Transverse colon (tissue), 4 donors: ENCODE measurements at places on chromosomes 12 and 14.

GRCh38 chr12:50201987-50202521 lies 34.9 kb upstream of the CERS5 start:
- DNase-seq, result peak; percentile 36

DNA sequence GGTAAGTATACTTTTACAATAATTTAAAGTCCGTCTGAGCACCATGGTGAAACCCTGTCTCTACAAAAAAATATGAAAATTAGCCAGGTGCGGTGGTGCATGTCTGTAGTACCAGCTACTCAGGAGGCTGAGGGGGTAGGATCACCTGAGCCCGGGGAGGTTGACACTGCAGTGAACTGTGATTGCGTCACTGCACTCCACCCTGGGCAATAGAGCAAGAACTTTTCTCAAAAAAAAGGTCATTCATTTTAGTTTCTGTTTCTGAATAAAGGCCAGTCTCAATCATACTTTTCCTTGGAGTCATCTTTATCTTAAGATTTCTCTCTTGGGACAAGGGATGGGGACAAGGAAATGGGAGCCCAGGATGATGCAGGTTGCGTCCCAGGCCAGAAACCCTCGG lies 12.9 kb downstream of the ANKRD13A start:
- peak; percentile 65 for DNase-seq

GRCh38 chr14:36605506-36605857 lies 23.1 kb upstream of the NKX2-8 start:
- no peak for DNase-seq

GRCh38 chr12:65878540-65878939 lies 54.3 kb downstream of the HMGA2 start:
- no peak for DNase-seq

- DNase-seq, result no peak
Observed at GRCh38 chr12:93039930-93040329, 110.8 kb upstream of the EEA1 start.

DNA sequence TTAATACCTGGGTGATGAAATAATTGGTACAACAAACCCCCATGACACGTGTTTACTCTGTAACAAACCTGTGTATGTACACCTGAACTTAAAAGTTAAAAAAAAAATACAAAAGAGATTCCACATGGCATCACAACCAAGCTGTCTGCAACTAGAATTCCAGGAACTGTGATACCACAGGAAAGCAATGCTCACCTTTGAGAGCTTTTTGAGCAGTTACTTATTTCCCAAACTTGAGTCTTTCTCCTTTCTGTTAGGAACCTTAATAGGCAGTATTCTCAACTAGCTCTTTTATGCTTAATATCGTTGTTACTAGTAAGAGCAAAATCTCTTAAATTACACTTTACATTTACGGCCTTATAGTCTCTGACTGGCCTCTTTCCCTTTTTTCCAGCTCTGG lies 15.2 kb downstream of the PTHLH start:
- no peak for DNase-seq

GRCh38 chr12:106585521-106586277 lies 2.9 kb downstream of the RFX4 start:
- no peak for DNase-seq

DNA sequence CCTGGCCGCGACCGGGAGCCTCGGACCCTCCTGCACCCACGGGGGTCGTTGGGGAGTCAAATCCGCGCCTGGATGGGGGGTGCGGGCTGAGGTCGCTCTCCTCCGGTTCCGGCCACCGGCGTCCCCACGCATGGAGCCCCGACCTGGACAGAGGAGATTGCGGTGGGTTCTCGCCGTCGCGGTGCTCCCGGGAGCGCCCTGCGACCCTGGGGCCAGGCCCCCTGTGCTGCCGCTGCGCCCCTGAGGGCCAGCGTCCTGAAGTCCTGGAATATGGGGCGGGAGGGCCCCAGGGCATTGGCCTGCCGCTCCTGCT lies 345 bp downstream of the ASPG start:
- DNase-seq, result no peak

GRCh38 chr12:103013741-103014300 lies 56.3 kb downstream of the ASCL1 start:
- DNase-seq, result no peak

DNA sequence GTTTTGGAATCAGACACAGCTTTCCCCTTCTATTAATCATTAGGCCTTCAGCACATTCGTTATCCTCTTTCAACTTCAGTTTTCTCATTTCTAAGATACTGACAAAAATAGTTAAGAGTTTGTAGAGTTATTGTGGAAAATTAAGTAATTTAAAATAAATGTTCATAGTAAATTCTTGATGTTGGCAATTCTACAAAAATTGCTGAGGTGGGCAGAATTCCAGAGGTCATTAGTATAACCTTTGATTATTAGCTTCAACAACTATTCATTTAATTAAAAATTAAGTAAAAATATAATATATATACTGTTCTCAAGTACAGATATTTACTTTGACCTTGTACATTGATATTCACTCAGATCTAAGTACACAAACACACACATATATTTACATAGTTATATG lies 58.5 kb downstream of the DIO2 start:
- no peak for DNase-seq

- DNase-seq, result no peak
Observed at GRCh38 chr12:88419794-88420193, 160.5 kb downstream of the KITLG start.

DNA sequence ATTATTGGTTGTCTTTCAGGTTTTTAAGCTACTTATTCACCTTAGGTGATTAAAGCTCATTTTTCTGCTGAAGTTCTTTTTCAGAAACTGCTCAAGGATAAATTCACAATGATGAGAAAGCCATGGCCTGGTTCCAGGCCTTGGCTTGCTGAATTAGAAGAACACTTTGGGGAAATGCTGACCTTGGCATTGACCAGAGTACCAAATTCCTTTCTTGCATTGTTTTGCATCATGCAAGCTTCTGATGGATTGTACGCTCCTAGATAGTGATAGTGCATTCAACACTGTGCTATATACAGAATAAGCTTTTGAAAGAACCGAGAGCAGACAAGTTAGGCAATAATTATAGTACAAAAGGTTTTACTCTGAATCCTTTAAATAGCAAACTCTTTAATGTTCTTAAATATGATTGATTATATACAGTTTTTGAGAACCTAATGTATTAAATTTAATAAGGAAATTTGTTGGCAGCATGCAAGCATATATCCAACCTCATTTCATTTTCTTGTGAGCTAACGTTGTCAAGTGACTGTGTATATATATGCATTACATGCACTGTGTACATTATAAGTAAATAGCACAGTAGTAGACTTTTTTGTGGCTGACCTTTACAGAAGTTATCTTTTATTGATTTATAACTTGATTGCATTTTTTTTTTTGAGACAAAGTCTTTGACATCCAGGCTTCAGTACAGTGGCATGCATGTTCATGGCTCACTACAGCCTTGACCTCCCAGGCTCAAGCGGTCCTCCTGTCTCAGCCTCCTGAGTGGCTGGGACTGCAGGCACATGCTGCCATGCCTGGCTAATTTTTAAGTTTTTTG lies 99.2 kb downstream of the DIP2B start:
- DNase-seq, result no peak

GRCh38 chr14:80047761-80048160 lies 163.5 kb downstream of the DIO2 start:
- DNase-seq, result no peak

DNA sequence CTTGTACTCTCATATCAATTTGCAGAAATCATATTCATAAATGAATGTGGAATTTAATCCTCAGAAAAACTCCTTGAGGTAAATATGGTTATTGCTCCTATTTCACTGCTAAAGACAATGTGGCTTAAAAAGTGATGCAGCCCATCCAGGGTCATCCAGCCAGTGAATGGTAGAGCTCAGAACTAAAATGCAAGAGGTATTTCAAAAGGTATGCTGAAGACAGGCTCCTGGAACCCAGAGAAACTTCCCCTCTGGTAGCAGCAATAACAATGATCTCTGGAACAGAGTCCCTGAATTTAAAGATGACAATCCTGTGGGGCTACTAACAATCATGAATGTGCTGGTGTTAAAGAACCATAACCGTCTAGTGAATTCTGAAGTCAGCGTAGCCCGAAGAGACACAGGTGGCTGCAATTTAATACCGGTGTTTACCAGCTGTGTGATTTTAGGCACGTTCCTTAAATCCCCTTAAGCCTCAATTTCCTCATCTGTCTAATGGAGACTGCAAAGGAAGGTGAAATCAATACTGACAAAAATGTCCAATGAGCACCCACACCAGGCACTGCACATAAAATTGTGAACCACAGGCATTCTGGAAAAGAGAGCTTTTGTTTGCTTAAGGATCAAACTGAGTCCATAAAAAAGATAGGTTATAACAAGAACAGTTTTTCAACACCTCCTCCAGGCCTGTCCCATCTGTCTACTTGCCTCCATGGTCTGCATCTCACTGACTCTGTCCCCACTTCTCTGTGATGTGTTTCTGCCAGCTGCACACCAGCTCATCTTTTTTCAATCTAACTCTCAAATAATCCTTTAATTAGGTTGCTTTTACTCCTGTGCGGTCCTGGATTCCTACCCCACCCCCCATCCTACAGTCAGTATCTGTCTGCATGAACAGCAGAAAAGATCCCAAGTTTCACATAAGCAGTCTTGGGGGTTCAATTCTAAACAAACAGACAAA lies 10.5 kb downstream of the TM7SF3 start:
- DNase-seq, result no peak

DNA sequence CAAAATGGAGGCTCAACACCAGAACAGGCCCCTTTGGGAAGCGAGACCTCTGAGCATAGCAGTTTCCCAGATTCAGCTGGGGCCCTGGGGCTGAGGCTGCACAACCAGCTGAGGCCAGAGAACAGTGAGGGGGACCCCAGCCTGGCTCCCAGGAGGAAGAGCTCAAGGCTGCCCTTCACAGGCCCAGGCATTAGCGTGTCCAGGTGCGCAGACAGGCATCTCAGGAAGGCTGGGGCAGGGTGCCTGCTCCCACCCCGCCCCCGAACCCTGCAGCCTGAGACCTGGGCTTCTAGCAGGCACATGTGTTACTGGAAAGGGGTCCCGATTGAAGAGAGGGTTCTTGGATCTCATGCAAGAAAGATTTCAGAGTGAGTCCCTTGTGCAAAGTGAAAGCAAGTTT lies 27.2 kb downstream of the CALM1 start:
- no peak for DNase-seq
